ENCODE measurements at places on chromosomes 3 and 15.

DNA sequence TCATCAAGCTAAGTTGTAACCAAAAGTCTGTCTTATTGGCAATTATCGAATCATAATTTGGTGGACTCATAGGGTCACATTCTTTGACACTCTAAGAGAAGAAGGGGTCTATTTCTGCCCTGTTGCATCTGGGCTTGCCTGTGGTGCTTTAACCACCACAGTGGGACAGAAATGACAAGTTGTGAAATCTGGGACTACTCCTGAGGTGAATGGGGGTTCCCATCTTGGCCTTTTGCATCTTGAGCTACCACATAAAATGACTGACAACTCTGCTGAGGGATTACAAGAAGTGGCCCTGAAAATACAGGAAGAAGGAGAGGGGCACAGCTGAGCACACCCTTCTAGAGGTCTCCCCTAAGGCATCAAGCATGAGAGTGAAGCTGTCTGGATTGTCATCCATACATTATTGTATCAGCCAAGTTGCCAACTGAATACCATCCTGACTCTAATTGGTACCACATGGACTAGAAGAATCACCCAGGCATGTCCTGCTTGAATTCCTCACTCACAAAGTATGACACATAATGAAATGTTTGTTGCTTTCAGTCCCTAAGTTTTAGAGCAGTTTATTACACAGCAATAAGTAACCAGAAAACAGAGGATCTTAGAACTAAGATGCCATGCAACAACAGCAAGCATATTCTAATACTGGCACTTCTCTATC lies 306.5 kb downstream of the ROBO1 start:
- no peak for DNase-seq

GRCh38 chr15:57061696-57062095 lies 143.3 kb downstream of the TCF12 start:
- no peak for DNase-seq

DNA sequence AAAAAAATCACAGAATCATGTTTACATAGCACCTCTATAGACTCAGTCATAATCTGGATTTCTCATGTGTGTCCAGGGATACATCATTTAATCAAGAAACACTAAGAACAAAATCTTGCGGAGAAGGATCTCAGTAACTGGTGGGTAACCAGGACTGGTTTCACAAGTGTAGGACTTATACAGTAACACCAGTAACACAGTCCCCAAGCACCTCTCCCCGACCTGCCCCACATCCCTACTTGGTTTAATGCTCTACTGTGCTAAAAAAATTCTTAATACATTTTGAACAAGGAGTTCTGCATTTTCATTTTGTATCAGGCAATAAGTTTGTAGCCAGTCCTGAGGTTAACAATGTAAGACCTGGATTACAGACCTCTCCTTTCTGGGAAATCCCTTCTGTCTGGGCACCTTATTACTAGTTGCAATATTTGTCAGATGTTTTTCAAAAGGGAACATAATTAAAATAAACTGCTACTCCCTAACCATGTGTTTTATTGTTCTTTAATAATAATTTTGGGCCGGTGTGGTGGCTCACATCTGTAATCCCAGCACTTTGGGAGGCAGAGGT lies 57.6 kb upstream of the BBX start:
- no peak for DNase-seq

DNA sequence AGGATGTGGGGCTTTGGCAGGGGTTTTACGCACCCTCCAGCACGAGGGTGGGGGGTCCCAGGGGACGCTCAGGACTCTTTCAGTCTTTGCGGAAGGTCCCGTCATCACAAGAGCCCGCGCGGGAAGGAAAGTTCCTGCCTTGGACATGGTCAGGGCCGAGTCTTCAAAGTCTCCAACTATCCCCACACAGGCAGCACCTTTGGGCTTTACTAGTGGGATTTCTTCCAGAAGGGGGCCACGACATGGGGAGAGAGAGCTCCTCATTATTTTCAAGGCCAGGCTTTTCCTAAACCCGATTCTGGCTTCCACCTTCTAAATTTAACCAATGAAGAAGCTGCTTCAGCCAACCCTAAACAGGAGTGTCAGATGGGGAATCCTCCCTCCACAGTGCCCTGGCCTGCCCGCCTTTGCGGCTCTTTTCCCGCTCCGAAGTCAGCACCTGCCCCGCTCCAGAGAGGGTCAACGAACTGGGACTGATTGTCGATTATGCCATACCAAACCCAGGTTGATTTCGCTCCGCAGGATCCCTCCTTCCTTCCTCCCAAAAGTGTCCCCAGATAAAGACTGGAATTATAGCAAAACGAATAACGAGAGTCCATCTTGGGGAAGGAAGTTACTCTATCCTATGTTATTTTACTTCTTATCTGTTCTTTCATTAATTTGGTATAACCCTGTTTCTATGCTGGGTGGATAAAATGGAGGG lies 11.0 kb downstream of the SHOX2 start:
- DNase-seq, result no peak

GRCh38 chr3:104598848-104599511 lies 767.7 kb upstream of the ALCAM start:
- DNase-seq, result no peak

- DNase-seq, result no peak
Measured at GRCh38 chr3:31952205-31952604, 28.9 kb downstream of the OSBPL10 start.

GRCh38 chr3:40885430-40885829 lies 313.9 kb upstream of the CTNNB1 start:
- DNase-seq, result no peak

DNA sequence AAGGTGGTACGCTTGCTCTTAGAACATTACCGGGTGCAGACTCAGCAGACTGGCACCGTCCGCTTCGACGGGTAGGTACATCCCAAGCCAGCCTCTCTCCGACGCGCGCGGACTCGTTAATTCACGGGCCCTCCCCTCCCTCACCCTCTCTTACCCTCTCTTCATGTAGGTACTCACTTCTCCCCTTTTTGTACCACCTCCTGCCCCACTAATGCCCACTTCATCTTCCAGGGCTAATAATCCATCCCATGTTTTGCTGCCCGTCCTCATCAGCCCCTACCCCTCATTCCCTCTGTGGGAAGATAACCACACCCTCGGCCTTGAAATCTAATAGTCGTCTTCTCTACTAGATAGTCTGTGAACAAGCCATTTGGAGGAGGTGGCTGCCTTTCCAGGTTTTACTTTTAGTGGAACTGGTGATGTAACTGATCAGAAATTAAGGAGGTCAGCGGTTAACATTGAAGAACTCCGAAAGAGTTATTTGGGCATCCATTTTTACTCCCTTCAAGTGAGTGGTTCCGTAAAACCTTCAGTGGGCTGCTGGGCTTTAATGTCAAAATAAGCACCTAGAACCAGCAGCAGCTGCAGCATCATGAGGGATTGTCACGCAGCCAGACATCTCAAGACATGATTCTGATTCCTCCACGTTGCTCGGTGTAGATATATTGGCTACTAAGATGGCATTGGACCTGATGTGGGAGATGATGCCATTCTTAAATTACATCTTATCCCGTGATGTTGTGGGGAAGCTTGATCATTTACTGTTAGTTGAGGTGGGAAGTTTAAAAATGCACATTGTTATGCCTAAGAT lies 1.3 kb downstream of the FEM1B start:
- DNase-seq, result no peak

Data from stimulated activated CD8-positive, alpha-beta memory T cell treated with anti-CD3 and anti-CD28 coated beads, Interleukin-4, amount 100 ng/mL, for 24 hours (primary cell).